Stimulated activated naive CD8-positive, alpha-beta T cell treated with anti-CD3 and anti-CD28 coated beads, Interleukin-15, Interleukin-2, amounts not matched to agents 100 U/mL and 50 U/mL, for 24 hours (primary cell): ENCODE measurements at places on chromosomes 13 and 19.

GRCh38 chr13:33353210-33353609 lies 67.7 kb upstream of the STARD13 start:
- DNase-seq, result no peak

DNA sequence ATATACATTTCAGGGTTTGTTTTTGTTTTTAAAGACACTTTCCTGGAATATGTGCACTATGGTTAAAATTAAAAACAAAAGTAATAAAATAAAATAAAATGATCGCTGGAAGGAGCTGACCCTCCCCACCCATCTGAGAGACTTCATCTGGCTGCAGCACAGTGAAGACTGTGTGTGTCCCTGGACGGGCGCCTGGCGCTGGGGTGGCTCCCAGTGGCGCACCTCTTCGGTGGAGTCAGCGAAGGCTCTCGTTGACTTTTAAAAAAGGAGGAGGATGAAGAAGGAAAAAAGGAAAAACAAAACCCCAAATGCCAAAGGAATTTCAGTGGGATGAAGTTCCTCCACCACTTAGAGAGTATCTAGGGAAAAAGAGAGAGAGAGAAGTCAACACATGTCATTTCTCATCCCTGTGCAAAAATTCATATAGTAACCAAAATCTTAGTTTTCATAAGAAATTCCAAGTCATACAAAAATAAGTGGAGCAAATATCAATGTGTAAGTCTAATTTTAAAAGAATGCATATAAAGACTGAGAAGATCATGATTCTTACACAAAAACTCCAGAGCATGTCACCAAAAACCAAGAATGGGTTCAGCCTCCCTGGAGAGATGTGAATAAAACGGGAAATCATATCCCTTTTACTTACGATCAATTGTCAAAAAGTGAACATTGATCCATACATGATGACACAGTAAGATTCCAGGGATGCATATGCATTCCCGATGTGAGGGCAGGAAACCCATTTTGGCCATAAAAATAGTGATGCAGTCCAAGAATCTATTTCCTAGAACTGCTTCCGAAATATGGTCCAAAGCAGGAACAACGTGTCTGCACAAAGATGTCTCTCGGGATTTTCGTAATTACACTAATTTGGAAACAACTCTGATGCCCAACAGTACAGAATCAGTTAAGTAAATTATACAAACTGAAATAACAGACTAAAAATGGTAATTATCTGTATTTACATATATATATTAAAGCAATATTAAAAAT lies 123.8 kb downstream of the STK24 start:
- no peak for DNase-seq

- DNase-seq, result peak; percentile 25
Measured at GRCh38 chr19:4068047-4068966, 1.6 kb upstream of the ZBTB7A start.

DNA sequence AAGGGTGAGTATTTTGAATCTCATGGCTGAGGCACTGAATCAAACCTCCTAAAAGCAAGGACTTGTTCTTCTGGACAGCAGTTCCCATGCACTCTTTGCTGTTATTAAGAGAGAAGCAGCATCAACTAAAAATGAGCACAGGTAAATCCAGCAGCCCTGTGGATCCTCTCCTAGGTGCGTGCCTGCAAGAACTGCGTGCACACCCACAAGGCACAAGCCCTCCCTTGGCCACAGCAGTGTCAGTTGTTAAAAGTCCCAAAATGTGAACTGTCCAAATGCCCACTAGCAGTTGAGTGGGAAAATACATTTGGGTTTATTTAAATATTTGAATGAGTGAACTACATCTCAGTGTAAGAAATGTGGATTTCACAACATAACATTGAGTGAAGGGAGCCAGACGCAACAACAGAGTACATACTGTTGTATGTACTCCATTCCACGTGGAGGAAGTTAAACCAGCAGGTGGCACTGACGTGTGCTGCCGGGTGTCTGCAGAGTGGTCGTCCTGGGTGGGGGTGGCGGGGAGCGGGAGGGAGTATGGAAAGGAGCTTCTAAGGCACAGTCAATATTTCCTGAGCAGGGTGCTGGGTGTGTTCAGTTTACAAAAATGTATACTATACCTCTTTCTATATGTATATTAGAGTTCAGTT lies 266.4 kb downstream of the NALCN start:
- no peak for DNase-seq

- DNase-seq, result no peak
Measured at GRCh38 chr13:41696163-41697003, 239.0 kb downstream of the RGCC start.

DNA sequence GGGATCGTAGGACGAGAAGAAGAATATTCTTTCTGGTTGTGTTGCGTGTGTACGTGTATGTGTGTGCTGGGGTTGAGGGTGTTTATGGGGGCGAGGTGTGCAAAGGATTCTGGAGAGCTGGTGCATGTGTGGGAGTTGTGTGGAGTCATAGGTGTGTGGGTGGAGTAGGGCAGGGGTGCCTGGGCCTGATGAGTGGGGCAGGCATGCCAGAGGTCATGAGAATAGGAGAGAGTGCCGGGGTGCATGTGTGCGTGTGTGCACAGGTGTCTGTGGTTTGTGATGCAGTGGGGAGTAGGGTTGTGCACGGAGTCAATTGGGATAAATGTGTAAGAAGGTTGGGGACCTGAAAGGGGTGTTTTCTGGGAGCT lies 649 bp downstream of the TMEM91 start:
- peak; percentile 26 for DNase-seq

- no peak for DNase-seq
Measured at GRCh38 chr13:59303433-59303832, 860.3 kb downstream of the DIAPH3 start.

DNA sequence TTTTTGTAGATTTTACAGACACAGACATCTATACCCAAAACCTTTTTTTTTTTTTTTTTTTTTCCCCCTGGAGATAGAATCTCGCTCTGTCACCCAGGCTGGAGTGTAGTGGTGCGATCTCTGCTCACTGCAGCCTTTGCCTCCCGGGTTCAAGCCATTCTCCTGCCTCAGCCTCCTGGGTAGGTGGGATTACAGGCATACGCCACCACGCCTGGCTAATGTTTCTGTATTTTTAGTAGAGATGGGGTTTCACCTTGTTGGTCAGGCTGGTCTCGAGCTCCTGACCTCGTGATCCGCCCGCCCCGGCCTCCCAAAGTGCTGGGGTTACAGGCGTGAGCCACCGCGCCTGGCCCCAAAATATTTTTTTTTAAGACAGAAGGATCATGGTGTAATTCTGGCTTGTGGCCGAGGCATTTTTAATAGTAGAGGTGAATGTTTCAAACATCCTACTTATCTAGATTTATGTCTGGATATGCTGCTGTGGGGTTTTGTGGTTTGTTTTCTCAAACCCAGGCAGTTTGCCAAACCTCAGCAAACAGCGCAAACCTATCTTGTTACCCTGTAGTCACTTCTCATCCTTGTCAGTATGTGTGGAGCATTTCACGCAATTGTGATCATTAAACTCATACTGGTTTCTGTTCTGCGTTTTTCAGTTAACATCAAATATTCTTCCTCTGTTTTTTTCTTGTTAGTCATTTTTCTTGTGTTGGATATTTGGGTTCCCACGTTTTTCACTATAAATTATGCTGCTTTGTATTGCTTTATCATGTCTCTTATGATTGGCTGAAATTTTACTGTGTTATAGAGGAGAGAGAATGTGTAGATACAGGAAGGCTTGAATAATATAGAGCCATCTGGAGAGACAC lies 36.2 kb upstream of the GARRE1 start:
- DNase-seq, result peak; percentile 59

DNA sequence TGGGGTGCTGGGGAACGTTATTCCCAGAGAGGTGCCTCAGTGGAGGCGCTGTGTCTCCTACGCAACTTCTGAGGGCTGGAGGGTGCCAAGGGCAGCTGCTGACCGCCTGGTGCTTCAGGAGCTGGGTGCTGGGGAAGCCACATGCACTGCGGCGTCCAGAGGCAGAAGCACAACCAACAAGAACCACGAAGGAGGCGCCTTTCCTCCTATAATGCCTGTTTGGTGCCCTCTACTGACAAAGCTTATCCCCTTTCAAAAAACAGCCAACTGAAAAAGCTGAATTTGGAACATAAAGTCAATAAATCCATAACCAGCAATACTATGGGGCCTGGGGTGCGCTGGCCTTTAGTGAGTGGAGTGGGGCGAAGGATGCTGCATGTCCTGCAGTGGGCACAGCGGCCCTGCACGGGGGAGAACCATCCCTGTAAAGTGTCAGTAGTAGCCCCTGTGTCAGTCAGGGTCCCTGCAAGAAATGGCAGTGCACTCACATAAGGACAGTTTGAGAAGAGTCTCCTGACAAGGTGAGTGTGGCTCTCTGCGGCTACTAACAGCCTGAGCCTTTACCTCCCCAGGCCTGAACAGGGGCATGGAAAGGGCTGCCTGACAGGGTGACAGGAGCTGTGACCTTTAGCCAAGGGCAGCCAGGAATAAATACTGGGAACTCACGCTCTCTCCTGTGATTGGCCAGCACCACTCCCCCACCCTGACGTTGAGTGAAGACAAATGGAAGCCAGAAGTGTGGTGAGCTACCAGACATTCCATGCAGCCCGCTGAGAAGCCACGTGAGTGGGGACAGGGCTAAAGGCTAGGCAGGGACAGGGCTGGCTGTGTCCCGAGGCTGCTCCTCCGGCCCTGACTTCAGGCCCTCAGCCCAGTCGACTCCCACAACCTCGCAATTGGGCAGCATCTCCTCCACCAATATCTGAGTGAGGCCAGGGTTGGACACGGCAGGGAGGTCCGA lies 4.5 kb upstream of the B3GNT8 start:
- no peak for DNase-seq

- no peak for DNase-seq
Measured at GRCh38 chr19:4487572-4487971, 15.5 kb downstream of the HDGFL2 start.

- no peak for DNase-seq
Measured at GRCh38 chr13:67292886-67293285, 62.8 kb upstream of the PCDH9 start.

GRCh38 chr13:113178070-113178895 lies 19.8 kb downstream of the PROZ start:
- no peak for DNase-seq

DNA sequence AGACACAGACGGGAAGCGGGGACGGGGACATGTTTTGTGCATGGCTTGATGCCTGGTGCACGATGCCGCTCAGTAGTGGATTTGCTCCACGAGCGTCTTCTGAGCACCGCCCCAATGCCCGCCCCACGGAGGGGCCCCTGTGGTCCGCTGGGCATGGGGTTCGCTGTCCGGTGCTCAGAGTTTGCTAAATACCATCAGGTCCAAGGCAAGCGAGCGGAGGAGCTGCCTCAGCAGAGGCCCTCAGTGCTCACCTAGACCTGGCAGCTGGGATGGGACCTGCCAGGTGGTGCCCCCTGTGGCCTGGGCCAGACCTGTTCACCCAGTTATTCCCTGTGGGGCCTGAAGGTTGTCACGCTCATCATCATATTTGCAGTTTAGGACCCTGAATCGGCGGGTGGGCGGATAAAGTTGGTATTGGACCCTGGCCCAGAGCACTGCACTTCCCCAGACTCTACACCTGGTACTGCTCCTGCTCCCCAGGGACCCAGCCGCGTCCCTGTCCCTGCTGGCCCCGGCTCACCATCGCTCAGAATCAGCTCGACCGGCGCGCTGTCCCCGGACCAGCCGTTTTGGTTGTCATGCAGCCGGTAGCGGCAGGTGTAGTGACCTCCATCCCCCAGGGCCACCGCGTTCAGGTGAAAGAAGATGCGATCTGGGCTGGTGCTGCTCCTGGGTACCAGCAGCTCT lies 2.3 kb downstream of the A1BG start:
- DNase-seq, result no peak

- DNase-seq, result no peak
Measured at GRCh38 chr13:46100191-46100815, 4.5 kb downstream of the CPB2 start.

- no peak for DNase-seq
Measured at GRCh38 chr13:58313219-58313618, 681.7 kb downstream of the PCDH17 start.

- no peak for DNase-seq
Measured at GRCh38 chr13:103335241-103335640, 269.0 kb upstream of the SLC10A2 start.

DNA sequence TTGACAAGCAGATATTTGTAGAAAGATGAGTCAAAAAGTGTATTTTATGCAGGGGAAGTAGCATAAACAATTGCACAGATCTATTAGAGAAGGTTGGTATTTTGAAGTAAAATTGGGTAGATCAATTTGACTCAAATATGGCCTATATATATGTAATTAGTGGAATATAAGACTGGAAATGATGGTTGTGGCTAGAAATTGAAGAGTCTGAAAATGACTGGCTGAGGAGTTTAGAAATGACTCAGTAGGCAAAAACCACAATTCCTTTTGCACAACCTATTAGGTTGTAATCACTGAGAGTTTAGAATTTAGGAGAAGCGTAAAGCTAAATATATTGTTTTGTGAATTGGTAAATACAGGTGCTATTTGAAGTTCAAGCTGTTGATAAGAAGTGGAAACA lies 622.6 kb upstream of the PCDH20 start:
- DNase-seq, result no peak

DNA sequence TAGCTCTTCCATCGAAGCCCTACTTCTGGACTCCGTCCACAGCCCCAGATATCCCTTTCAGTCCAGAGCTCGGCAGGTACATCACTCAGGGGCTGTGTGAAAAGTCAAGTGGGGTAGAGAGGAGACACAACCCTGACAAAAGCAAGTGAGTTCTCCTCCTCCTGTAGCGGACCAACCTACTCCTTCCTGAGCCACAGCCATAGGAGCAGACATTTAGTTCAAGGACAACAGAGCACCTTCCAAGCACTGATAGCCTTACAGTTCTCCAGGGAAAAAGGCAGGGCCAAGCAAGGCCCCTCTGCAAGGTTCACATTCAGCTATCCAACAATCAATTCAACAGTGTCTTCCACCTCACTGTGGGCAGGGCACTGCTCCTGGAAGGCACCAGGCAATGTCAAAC lies 89.0 kb downstream of the FGF14 start:
- DNase-seq, result no peak

- DNase-seq, result peak; percentile 53
Measured at GRCh38 chr13:77429320-77430142, 102.6 kb upstream of the MYCBP2 start.

DNA sequence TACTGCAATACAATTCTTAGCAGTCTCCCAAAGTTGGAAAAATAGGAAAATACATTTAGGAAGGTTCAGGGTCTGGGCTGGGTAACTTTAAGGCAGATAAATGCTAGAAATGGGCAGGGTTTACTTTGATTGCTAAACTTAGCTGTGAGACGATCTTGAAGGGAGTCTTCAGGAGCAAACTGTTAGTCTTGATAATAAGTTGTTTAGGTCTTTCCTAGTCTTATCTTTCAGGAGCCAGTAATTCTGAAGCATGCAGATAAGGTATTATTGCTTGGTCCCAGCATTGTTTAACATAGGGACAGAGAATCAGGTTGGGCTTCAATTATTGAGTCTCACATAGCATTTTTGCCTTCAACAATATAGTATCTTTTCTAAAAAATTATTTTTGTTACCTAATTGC lies 262.4 kb upstream of the MIR17HG start:
- no peak for DNase-seq

- no peak for DNase-seq
Measured at GRCh38 chr19:42042455-42043170, 27.4 kb downstream of the GRIK5 start.

DNA sequence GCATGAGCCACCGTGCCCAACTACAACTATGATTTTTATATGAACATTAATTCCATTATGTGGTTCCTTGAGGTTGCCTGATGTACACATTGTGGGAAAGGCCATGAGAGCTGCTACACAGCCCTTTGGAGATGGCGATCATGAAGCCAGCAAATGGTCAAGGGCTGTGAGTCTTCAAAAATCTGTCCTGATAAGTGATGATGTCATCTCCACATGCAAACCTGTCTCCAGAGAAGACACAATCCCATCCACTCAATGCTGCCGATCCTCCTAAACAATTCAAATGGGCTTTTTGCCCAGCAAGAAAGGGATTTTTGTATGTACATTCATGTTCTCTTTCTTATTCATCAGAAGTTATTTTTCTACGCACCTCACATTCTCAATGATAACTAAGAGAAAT lies 17.6 kb downstream of the SIGLEC7 start:
- no peak for DNase-seq
